ENCODE measurements at places on chromosomes 12 and 14.
A peak's percentile ranks its signal among the peaks of the same experiment; 100 is the strongest.

- peak; percentile 55 for DNase-seq
Observed at GRCh38 chr12:38905480-38906351, at the start of gene CPNE8. CPNE8 (minus strand) TSS chr12:38905591; CDS start chr12:38905534, 57 bp downstream.

GRCh38 chr12:62728741-62729140, 206.2 kb downstream of the PPM1H start:
- no peak for DNase-seq

DNA sequence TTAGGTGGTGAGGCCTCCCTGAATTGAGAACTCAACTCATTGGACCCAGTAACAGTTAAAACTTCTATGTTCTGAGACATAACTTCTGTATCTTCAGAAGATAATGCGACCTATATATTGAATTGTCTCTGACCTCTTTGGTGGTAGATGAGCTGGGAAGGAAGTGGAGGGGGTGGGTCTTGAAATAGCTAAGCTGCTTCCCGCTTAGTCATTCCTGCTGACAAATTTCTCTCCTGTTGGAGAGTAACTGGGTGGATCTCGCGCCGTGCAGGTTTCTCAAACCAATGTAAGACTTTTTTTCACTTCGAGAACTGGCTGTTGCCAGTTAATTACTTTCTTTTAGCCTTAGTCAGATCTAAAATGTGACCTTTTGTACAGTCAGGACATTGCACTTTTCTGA, 100.8 kb downstream of the PPHLN1 start:
- no peak for DNase-seq

DNA sequence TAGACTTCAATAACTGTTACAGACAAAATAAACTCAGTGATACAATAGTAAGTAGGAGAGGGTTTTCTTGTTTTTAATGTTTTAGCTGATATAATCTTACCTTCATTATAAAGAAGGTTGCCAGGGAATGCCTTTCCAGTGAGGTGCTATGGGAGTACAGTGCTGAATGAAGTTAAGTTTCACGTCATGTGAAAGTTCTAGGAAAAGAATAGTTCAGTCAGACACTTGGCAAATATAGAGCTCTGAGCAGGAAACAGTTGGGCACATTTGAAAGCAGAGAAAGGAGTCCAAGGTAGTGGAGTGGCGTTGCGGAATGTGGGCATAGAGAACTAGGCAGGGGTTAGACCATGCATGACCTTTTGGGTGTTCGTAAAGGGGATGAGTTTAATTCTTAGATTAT, 88.6 kb upstream of the DCN start:
- DNase-seq = no peak

DNA sequence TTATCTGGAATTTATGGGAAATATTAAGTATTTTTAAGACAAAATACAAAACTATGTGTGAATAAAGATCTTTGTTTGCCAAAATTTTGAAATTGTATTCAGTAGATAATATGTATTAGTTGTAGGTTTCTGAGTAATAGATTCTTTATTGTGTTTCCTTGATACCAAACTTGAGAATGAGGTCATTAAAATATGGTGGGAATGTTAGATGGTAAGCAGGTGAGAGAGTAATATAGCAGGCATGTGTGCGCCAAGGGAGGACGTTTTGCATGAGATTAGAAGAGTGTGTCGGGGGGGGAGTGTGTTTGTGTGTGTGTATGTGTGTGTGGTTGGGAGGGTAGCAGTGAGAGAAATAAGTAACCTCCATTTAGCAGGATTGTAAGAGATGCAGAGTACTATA, 376.5 kb downstream of the NPAS3 start:
- DNase-seq = no peak

GRCh38 chr12:45893240-45893639, 97.1 kb downstream of the SCAF11 start:
- DNase-seq = no peak

- no peak for DNase-seq
Observed at GRCh38 chr12:5170844-5171243, 127.2 kb downstream of the KCNA5 start.

DNA sequence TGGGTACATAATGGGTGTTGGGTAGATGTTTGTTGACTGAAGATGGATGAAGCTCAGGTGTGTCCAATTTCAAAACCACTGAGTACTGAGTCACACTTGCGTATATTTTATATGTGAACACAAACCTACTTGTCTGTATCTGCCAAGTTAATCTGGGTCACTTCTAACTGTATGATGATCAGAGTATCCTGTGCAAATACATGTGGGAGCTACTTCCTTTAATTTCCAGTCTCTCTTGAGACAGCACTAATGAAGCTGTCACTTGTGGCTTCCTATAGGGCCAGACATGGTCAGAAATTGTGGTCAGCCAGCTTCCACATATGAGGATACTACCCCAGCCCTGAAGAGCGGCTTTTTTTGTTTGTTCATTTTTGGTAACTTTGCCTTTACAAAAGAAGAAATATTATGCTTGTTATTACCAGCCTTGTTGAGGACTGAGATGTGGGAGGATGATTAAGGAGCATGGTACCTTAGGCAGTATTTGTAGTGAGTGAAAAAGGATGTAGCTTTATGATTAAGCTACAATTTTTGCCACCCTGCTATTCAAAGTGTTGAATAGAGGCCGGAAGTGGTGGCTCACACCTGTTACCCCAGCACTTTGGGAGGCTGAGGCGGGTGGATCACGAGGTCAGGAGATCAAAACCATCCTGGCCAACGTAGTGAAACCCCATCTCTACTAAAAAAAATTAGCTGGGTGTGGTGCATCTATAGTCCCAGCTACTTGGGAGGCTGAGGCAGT, 32.4 kb downstream of the PLXNC1 start:
- peak; percentile 46 for DNase-seq

DNA sequence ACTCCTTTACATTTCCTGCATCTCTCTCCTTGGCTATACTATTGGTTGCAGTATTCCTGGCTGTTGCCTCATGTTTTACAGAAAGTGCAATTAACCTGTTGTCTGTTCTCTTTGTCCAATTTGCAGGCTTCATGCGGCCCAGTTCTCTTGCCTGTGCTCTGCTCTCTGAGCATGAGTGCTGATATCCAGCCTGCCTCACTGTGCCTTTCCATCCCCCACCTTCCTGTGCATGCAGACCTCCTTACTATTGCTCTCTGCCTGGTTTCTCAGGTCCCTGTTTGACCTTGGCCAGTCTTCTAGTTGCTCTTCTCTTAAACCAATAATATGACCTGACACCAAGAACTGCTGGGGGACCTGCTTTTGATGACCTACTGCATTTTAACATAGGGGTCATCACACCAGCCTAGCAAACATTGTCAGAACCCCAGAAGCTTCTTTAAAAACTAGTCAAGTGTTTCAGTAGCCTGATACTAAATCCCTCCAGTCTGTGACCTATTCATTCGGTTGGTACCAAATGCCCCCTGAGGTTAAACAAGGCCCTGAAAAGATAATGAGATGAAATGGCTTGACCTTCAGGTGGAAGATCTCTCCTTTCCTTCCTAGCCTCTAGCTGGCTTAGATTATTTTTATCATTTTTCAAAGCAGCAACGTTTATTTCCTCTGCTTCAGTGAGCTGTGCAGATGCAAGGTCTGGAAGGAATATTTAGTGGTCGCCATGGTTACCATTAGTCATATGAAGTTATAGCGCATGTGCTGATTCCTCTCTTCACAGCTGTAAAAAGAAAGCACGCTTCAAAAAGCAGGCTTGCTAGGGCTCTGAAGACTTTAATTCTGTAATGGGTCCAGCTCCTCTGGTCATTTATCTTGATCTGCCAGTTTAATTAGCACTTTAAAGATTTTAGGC, 216.5 kb downstream of the PHLDA1 start:
- DNase-seq = peak; percentile 62

DNA sequence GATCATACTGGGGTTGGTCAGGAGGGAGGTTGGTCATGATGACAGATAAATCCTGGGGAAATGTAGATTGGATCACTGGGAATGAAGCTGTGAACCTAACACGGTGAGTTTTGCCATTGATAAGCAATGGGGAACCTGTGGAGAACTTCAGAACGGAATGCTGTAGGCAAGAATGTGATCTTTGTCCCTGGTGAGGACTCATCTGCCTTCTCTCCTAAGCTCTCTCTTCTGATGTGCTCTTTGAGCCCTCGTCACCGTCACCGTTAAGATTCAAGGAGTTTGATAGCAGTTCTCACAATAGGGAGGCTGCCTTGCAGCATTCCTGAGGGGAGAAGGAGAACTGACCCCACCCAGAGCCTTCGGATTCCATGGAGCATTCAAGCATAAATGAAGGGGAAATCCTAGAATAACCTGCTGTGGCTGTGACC, 217.6 kb downstream of the ANO6 start:
- DNase-seq = no peak
